Activated CD4-positive, alpha-beta T cell treated with anti-CD3 and anti-CD28 coated beads, Interleukin-2, Interleukin-4, amounts not matched to agents 100 ng/mL and 50 ng/mL, durations not matched to agents 16 hours and 8 hours (primary cell): ENCODE measurements at places on chromosomes 12 and 14.

DNA sequence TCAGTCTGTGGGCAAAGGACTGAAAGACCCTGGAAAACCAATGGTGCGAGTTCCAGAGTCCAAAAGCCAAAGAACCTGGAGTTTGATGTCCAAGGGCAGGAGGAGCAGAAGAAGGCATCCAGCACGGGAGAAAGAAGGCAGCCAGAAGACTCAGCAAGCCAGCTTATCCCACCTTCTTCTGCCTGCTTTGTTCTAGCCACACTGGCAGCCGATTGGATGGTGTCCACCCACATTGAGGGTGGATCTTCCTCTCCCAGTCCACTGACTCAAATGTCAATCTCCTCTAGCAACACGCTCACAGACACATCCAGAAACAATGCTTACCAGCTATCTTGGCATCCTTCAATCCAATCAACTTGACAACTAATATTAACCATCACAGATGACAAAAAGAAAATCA is 57.2 kb upstream of the CAPRIN2 start:
- no peak for DNase-seq

DNA sequence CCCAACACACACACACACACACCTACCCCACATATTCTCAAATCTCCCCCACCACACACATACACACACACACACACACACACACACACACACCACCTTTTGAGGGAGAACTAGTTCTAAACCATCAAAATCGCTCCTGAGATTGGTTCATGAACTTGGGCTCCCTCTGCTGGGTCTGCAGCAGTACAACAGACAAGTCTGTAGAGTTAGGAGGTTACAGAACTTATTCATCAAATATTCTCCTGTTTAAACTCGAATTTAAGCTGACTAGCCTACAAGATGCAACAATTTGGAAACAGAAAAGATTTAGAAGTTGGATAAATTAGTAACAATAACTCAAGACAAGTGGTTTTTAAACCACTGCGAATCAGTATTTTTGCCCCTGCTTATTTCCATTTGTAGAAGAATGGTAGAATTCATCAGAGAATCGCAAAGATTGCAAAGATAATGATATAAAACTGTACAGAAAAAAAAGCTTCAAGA is 136.4 kb upstream of the USP15 start:
- peak; percentile 48 for DNase-seq

DNA sequence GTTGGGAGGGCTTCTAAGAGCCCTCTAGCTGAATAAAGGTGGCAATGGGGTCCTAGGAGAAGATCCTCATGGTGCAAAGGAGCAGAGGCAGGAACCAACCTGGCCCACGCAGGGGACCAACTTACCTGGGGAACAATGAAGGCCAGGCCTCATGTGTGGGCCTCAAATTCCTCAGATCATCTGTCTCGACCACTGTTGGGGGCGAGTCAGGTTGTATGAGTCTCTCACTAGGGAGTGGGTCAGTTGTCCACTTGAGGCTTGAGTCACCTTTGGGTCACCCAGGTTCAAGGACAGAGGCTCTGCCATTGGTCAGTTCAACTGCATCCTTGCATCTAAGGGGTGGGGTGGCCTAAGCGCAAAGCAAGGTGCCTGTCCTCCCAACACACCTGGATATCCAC is 43.7 kb upstream of the BDKRB2 start:
- DNase-seq = no peak

DNA sequence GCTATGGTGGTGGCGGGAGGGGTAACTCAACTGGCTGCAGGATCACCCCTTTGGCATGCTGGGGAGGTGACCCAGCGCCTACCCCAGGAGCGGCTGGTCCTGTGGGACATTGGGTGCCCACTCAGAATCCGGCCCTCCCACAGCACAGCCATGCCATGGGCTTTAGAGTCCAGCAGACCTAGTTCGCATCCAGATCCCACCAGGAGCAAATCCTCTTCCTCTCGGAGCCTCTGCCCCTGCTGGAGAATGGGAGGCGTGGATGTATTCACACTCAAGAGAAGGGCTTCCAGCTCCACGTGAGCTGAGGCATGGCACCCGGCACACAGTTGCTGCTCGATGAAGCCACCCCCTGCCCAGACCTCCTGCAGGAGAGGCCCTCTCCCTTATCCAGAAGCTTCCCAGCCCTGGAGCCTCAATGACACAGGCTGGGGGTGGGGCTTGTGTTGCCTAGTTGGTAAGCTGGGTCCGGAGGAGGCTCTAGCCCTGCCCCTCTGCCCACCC is 17.7 kb downstream of the FAM222A start:
- no peak for DNase-seq

DNA sequence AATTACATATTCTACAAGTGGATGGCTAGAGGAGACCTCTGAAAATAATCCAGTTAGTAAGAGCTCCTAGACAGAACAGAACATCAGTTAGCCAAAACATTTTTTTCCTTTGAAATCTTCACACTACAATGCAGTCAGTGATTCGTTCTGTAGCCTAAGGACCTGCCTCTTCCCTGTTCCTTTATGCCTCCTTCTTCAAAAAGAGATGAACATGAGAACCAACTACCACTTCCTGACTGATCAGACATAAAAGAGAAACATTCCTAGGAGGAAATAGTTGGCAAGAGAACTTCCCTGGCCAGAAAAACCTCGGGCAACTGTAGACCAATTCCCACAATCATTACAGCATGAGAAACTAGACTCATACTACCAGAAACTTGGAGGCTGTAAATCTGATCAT is 29.4 kb downstream of the ITPR2 start:
- no peak for DNase-seq

- no peak for DNase-seq
Observed at GRCh38 chr14:105200074-105200473, 19.0 kb upstream of the NUDT14 start.

- no peak for DNase-seq
Observed at GRCh38 chr12:50574601-50575348, 70.0 kb downstream of the DIP2B start.

GRCh38 chr14:84432676-84433075 is 1097.3 kb upstream of the FLRT2 start:
- DNase-seq = no peak

DNA sequence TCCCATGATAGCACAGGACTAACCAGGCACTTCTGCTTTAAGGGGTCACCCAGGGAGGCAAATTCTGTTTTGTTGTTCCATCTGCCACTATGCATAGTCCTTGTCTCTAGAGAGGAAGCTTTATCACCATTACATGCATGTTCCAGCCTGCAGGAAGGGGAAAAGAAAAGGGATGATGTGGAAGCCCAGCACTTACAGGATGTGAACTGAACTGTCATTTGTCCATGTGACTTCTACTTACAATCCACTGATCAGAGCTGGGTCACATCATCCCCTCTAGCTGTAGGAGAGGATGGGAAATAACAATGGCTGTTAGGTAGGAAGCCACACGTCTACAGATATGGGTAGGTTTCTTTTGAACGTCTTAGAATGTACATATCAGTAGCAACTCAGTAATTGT is 203.1 kb downstream of the PTPRO start:
- no peak for DNase-seq

DNA sequence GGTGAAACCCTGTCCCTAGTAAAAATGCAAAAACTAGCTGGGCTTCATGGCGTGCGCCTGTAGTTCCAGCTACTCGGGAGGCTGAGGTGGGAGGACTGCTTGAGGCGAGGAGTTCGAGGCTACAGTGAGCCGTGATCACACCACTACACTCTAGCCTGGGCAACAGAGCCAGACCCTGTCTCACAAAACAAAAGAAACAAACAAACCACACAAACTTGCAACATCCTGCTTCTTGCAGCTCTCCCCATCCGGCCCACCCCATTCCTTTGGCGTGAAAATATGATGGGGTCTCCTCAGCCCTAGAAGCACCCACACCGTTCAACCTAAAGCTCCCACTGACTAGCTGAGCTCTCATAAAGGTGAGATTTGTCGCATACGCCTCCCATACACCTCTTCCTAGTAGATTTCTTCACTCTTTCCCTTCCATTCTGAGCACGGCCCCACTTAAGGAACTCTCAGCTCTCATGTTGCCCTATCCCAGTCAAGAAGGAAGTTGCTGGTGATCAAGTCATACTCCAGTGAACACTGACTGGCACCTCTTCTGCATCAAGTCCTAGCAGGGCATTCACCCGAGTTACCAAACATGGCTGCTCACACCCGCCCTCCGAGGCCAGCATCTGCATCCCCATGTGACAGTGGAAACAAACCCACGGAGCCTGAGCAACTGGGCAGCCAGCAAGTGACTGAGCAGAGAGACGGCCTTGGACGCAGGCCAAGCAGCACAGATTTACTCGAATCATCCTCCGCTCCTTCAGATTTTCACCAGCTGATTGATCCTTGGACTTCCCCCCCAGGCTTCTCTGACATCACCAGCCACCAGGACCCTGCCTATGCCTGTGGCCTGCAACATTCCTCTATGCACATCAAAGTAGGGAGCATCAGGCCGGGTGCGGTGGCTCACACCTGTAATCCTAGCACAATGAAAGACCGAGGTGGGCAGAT is 18.9 kb upstream of the CD27 start:
- no peak for DNase-seq

GRCh38 chr12:89875225-89875624 is 166.6 kb upstream of the ATP2B1 start:
- DNase-seq = no peak

- DNase-seq = no peak
Observed at GRCh38 chr14:54781961-54782750, 120.5 kb downstream of the GCH1 start.

GRCh38 chr14:50603565-50603964 is 43.6 kb downstream of the ATL1 start:
- no peak for DNase-seq

DNA sequence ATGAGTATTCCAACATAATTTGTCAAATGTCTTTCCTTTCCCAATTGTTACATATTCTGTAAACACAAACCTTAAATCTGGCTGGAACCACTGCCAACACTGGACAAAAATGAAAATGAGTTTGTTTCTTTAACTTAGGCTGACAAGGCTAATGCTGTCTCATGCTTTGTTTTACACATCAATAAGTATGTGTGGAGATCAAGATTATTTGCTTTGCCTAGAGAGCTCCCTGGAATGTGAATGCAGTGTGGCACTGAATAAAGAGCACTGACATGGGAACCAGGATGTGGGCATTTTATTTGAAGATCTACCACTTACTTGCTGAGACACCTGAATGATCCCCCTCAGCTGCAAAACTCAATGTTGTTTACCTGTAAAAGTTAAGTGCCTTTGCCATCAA is 61.7 kb downstream of the RALGAPA1 start:
- no peak for DNase-seq

DNA sequence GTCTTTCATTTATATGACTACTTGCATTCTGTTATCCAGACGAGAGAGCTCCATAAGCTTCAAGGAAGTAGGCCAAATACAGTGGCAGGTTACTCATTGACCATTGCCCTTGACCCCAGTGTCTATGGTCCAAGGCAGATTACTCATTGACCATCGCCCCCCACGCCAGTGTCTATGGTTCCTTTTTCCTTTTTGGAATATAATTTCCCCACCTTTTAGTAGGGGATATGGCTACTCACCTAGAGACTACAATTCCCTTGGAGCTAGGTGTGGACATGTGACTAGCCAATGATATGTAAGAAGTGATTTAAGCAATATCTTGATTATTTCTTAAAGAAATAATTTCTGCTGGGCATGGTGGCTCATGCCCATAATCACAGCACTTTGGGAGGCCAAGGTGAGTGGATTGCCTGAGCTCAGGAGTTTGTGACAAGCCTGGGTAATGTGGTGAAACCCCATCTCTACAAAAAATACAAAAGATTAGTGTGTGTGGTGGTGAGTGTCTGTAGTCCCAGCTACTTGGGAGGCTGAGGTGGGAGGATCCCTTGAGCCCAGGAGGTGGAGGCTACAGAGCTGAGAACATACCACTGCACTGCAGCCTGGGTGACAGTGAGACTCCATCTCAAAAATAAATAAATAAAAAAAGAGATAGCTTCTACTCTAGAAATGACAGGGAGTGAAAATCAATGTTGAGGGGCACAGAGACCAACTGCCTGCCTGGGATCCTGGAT is 32.6 kb downstream of the SIX4 start:
- DNase-seq = no peak

- DNase-seq = no peak
Observed at GRCh38 chr12:115873451-115874082, 403.9 kb downstream of the MED13L start.

- no peak for DNase-seq
Observed at GRCh38 chr12:109919456-109919855, 19.4 kb downstream of the TCHP start.

GRCh38 chr12:123150744-123151456 is at the start of gene PITPNM2:
Gene PITPNM2 (minus strand): TSS chr12:123151090. CDS start chr12:123034590, 116,500 bp downstream.
- DNase-seq = peak; percentile 40

DNA sequence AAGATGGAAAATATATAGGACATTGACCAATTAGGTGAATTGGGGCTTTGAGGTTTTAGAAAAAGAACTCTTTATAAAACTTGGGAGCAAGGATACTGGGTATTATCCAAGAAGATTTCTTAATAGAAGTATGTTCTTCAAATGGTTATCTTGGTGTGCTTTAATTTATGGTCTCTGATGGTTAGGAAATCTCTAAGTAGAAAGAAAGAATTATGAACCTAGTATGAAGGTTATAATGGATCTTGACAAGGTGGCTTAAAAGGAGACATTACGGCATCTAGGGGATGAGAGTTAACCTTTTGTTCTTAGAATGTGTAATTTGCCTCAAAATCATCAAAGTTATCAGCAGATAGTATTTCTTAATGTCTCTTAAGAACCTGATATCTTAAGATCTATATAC is 210.4 kb upstream of the PRICKLE1 start:
- no peak for DNase-seq

GRCh38 chr14:65864549-65864948 is 452.0 kb downstream of the FUT8 start:
- DNase-seq = no peak

DNA sequence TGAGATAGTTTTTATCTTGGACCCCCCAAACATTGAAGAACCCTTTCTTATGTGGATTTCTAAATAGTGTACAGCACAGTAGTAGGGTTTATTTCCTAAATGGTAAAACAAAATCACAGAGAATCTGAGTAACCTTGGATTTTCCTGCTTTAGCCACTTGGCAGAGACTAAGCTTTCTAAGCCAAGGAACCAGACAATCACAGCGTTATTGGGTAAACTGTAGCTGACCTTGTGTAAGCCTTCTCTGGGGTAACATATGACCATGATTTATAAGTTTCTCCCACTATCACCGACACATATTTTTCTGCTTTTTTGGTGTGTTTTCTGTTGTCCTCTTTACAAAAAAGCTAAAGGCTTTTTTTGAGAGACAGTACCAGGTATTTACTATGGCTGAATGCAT is 136.3 kb upstream of the PZP start:
- no peak for DNase-seq

- DNase-seq = no peak
Observed at GRCh38 chr12:13499008-13499407, 302.5 kb downstream of the EMP1 start.

GRCh38 chr12:123937707-123938591 is 34.7 kb downstream of the CCDC92 start:
- peak; percentile 51 for DNase-seq
